NCI-H524 treated with DMSO at 0.1 percent for 48 hours (cell line): ENCODE measurements at places on chromosomes 3 and 15.

DNA sequence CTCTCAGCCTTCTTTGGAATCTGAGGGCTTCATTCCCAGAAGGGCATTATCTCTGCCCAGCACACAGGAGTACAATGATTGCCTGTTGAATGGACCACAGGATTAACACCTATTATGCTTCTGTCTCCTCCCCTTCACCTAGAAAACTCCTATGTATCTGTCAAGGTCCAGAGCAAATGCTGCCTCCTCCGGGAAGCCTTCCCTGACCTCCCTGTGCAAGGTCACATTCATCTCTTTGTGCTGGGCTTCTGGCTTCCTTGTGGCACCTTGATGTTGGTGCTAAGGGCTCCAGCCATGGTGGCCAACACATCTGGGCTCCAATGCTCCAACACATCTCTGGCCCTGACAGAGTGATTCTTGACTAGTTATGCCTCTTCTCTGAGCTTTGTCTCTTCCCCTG, 49.9 kb upstream of the ATP2B2 start:
- DNase-seq, result no peak

DNA sequence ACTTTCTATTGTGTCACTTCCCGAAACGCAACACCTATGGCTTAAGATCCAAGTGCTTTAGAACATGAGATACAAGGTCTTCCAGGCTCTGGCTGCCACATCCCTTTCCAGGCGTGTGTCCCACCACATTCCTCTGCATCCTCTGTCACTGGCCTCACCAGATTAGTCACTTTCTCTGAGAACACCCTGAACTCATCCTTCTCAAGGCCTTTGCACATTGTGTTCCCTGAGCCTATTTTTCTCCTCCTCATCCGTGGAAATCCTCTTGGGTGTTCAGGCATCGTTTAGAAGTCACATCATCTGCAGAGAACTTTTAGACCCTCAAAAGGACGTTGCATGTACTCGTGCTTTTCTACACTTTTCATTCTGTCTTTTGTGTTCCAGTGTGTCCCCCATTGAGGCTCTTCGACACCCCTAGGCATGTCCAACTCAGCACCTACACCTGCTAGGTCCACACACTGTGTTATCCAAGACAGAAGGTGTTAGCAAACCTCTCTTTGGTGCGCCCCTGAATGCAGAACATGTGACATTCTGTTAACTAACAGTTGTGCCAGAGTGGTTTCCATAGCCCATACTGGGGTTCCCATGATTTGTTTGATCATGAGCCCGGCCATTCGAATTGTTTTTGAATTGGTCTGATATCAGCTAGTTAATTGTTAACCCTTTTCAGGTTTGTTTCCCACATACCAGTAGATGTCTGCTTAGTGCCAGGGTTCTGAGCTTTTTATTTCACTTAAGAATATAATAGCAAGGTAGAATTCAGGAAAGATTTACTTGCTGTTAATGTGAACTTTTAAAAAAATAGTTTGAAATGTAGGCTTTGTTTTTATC, 67.2 kb downstream of the LPP start:
- DNase-seq, result no peak

GRCh38 chr15:81321667-81322066, 2.3 kb downstream of the STARD5 start:
- no peak for DNase-seq

- no peak for DNase-seq
Measured at GRCh38 chr3:11536132-11536935, 107.4 kb downstream of the VGLL4 start.

GRCh38 chr15:27254801-27255200, 283.8 kb downstream of the GABRG3 start:
- no peak for DNase-seq
